Dorsolateral prefrontal cortex (tissue), 122 donors: ENCODE measurements at places on chromosomes 7 and 10.

GRCh38 chr7:14196555-14196954 lies 207.1 kb upstream of the ETV1 start:
- DNase-seq: no peak

DNA sequence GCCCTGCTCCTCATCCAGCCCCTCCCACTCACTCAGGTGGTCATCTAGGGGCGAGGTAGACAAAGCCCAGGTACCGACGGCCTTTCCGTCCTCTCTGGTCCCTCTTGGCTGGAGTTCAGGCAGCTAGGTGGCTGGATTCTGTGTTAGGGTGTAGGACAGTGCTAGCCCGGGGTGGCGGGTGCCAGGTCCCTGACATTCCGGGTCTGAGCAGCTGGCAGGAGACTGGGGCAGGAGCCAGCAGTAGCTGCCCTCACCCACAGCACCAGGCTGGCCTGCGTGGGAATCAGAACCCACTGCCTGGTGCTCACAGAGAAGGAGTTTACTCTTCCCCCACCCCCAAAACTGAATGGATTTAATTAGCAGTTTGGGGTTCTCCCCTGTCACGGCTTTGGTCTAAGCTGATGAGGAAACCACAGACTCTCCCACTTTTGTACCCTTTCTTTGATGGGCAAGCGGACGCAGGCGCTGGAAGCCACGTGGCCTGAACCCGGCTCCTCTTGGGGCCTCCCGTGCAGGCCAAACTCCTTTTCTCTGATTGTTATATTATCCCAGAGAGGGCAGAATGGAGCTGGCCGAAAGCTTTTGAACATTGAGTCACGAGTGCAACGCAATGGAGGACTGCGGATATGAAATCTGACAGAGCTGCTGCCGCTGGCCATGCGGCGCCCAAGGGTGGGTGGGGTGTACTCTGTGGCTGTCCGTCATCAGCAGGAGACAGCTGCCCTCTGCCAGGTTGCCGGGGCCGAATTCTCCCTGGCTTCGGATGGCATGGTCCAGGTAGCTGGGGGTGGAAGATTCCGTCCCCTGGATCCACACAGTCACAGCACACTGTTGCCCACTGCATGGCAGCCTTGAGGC lies 12.9 kb upstream of the ZFAND2A start:
- no peak for DNase-seq

DNA sequence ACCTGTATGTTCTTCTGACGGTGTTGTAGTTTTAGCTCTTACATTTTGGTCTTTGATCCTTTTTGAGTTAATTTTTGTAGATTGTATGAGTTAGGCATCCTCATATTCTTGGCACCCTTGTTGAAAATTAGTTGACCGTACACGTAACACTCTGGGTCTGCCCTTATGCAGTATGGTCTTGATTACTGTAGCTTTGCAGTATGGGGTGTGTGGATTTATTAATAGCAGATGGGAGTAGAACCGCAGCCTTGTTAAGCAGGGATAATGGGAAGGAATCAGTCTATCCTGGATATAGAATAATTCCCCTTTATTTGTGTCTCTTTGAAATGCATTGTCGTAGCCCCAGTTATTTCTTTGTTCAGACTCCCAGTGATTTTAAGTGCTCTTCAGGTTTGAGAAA lies 95.5 kb downstream of the UBE3C start:
- no peak for DNase-seq

DNA sequence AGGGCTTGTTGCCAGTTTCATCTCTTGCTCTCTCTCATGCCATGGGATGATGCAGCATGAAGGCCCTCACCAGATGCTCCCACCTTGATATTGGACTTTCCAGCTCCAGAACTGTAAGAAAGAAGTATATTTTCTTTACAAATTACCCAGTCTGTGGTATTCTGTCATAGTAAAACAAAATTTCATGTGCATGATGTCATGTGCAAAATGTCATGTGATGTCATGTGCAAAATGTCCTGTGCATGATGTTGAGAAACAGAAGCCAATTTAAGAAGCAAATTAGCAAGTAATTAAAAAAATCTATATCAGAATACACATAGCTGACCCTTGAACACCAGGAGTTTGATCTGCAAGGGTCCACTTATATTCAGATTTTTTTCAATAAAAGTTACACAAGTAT lies 56.6 kb downstream of the DNAJC1 start:
- no peak for DNase-seq

DNA sequence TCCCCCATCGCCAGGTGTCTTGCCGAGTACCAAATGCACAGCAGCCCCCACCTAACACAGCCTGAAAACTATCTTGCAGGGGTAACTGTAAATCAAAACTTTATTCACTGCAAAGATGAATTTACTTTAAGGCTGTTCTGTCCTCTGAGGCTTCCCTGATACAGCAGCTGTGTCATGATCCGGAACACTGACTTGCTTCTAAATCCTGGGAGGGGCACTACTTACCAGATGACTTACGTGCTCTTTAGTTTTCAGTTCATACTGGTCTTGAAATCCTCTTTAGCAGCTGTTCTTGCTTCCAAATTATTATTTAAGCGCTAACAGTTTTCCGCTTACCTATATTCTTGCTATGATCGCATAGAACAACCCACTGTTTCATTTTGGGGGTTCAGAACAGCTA lies 4.9 kb downstream of the DYNC1I1 start:
- no peak for DNase-seq

- DNase-seq: no peak
Observed at GRCh38 chr10:19195698-19196097, 147.1 kb downstream of the MALRD1 start.

- DNase-seq: no peak
Observed at GRCh38 chr7:1940863-1941262, 270.8 kb downstream of the ELFN1 start.

GRCh38 chr10:5952731-5953385 lies 24.5 kb downstream of the IL15RA start:
- DNase-seq: no peak

DNA sequence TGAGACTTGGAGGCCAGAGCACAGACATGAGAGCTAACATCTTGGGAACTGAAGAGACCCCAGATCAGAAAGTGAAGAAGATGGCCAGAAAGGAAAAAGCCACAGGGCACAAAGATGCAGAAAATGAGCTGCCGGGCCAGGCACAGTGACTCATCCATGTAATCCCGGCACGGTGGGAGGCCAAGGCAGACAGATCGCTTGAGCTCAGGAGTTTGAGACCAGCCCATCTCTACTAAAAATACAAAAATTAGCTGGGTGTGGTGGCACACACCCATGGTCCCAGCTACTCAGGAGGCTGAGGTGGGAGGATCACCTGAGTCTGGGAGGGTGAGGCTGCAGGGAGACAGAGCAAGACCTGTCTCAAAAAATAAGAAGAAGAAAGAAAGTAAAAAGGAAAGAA lies 81.4 kb upstream of the MGMT start:
- DNase-seq: no peak

- DNase-seq: no peak
Observed at GRCh38 chr7:73831834-73832651, 1.2 kb downstream of the CLDN4 start.

DNA sequence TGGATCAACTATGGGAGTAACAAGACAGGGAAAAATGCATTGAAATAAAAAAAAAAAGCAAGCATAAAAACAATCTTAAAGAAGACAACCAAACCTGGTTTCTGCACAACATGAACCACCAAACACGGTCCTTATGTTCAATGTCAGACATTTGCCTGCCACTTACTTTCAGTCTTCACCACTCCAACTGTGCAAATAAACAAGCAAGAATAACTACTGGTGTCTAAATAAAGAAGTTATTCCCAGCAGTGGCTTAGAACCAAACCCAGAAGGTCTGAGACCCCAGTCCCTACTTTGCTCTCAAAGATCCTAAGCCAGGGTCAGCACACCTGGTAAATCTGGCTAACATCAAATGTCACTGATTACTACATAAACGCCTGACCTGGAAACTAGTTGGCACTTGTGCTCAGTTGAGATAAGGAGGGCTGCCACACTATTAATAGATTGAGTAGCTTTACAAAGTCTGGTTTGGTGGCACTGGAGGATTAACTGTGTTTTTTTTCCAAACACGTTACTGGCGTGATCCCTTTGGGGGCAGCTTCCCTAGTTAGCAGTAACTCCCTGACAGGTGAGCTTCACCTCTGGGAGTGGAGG lies 62.7 kb upstream of the ABLIM1 start:
- no peak for DNase-seq

DNA sequence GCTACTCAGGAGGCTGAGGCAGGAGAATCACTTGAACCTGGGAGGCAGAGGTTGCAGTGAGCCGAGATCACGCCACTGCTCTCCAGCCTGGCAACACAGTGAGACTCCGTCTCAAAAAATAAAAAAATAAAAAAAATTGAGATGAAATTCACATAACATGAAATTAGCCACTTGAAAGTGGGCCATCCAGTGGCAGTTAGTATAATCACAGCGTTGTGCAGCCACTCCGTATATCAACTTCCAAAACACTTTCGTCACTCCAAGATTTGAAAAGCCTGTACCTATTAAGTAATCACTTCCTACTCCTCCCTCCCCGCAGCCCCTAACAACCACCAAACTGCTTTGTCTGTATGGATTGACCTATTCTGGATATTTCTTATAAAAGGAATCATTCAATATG lies 20.7 kb upstream of the CACUL1 start:
- no peak for DNase-seq
